ENCODE measurements at places on chromosomes 1 and 21. TPM values are rescaled to one million over a fixed set of nuclear protein-coding genes. Genes with fewer than 3 reads are reported as not detected.

The HSD3B1 gene
- total RNA-seq, result not detected

The AVPR1B gene
- not detected for total RNA-seq

The HES2 gene
- 0.15 TPM for total RNA-seq

The HSD3B2 gene
- not detected for total RNA-seq

The ACKR1 gene
- not detected for total RNA-seq

The TMPRSS15 gene
- not detected for total RNA-seq

The DSTYK gene
- 18.1 TPM for total RNA-seq

The LAPTM5 gene
- 177 TPM for total RNA-seq
